ENCODE measurements at places on chromosomes 16 and 17.
A peak's percentile ranks its signal among the peaks of the same experiment; 100 is the strongest.

- DNase-seq = no peak
Measured at GRCh38 chr16:22375117-22375962, 921 bp upstream of the CDR2 start.

GRCh38 chr17:79341222-79341780, 266.7 kb downstream of the ENGASE start:
- DNase-seq = no peak

- DNase-seq = no peak
Measured at GRCh38 chr16:58307583-58308312, 12.9 kb upstream of the PRSS54 start.

GRCh38 chr16:64380751-64381150, 741.1 kb downstream of the CDH11 start:
- no peak for DNase-seq

DNA sequence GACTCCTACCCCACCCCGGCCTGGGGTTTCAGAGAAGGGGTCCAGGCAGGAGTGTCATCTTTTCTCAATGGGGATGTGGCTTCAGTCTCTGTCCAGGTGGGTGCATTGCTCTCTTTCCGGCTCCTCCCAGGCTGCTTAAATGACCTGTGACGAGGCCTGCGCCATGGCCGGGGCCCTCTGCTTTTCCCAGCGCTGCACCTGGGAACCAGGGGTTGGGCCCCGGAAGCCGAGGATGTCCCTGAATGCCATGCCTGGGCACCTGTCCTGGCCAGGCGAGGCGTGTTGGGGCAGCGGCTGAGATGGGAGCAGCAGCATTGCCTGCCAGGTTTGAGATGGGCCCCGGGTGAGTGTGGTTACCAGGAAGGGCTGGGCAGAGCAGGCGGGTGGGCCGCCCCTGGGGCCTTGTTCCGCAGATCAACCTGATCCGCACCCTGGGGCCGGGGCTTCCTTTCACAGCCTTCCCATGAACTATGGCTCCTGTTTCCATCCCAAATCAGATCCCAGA, 147.4 kb downstream of the SEC14L1 start:
- no peak for DNase-seq

DNA sequence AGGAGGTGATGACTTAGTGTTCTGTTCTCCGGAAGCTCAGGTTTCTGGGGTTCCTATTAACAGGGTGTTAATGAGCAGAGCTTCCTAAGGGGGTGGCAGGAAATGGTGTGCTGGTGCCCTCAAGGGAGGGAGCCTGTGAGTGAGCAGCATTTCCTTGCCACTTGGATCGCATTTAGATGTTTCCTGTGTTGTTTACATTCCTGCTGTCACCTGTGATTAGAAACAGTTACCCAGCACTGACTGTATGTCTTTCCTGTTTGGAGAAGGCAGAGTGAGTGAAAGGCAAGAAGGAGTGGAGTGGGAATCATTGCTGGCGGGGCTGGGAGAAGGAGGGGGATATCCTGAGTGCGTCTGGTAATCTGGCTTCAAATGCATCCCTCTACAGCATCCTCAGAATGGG, 214.6 kb downstream of the CCDC182 start:
- DNase-seq = no peak

GRCh38 chr17:13410874-13411273, 190.9 kb downstream of the HS3ST3A1 start:
- no peak for DNase-seq

DNA sequence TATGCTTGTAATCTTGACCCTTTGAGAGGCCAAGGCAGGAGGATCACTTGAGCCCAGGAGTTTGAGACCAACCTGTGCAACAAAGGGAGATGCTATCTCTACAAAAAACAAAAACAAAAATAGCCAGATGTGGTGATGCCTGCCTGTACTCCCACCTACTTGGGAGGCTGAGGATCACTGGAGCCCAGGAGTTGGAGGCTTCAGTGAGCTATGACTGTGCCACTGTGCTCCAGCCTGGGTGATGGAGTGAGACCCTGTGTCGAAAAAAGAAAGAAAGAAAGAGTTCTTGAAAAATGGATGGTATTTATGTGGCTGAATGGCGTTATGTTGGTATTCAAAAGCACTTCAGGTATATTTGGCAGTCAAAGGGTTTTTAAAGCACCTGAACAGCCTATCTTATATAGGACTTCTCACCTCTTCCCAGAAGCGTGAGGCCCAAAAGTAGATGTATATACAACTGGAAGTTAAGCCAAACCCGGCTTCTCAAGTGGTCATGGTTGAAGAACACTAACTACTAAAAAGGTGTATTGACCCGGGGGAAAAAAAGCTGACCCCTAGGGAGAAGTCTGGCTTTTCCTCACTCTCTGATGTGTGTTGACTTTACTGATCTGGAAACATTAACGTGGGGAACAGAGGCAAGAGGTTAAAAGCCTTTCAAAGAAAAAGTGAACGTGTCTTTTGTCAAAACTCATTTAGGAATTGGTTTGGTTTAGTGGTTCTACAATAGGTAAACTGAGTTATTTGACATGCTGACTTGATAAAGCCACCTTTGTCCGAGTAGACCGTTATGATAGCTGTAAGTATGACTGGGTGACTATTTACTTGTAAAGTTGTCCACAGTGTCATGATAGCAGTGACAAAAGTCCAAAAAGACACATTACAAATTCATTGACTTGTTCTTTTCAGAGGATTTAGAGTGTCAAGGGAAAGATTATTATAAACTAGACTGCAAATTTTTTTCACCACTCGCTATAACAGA, 183.4 kb downstream of the IRX3 start:
- DNase-seq = no peak

- no peak for DNase-seq
Measured at GRCh38 chr16:84537491-84538151, 33.2 kb upstream of the MEAK7 start.

DNA sequence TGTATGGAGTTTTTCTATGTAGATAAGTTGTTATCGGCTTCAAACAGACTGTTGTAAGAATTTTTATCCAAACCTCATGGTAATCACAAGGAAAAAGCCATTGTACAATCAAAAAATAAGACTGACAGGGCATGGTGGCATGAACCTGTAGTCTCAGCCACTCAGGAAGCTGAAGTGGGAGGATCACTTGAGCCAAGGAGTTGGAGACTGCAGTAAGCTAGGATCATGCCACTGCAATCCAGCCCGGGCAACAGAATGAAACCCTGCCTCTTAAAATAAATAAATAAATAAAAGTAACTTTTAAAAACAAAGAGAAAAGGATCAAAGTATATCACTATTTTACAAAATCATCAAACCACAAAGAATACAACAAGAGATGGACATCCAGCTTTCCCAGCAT, 14.4 kb downstream of the OR1A1 start:
- DNase-seq = no peak

DNA sequence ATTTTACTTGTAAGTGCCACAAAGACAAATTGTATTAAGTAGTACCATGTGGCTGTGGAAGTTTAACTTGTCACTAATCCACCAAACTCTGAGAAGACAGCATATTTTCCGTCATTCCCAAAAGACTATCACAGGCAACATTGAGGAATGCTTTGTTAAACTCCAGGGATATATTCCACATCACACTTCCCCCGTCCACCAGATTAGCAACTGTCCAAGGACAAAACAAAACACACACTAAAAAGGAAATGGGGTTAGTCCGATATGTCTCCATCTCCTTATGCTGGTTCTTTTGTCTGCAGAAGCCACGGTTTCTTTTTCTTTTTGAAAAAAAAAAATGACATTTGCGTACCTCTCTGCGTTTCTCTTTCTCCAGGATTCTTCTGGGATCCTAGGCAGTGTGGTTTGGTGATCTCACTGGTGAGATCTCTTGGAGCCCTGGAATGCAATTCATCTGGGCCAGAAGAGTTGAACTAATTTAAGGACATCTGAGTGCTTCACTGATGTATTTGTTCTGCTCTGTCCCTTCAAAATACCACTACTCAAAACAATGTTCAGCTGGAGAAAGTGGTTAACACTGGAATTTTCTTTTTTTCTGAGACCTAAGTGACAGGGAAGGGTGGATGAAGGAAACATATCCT, 40.6 kb downstream of the PRKCB start:
- DNase-seq = no peak

DNA sequence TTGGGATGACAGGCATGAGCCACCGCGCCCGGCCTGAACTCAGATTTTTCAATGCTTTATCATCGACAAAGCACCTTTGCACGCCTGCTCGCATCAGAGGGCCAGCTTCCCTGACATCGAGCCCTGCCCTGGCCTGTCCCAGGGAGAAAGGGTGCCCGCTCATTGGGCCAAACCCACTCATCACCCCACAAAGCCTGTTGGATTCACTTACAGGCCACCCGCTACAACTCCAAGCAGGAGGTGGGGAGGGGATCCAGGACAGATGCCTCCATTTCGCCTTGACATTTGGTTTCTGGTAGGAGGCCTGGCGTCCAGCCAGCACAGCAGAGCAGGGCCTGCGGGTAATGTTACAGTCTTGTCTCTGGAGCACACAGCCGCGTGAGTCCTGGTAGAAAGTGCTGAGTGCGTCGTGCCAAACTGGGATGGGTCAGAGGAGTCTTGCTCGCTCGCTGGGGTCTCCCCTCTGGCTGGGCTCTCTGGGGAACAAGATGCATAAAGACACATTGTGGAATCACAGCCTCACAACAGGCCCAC, 19.8 kb downstream of the SMTNL2 start:
- no peak for DNase-seq

- DNase-seq = no peak
Measured at GRCh38 chr17:39365242-39365641, 36.2 kb downstream of the FBXL20 start.

DNA sequence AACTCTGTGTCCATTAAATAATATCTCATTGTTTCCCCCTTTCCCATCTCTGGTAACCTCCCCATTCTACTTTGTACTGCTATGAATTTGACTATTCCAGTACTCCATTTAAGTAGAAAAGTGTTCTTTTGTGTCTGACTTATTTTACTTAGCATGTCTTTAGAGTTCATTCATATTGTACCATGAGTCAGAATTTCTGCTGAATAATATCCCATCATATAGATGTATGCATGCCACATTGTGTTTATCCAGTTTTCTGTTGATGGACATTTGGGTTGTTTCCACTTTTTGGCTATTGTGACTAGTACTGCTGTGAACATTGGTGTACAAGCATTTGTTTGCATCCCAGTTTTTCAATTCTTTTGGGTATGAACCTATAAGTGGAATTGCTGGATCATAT, 6.0 kb downstream of the PPM1D start:
- no peak for DNase-seq

DNA sequence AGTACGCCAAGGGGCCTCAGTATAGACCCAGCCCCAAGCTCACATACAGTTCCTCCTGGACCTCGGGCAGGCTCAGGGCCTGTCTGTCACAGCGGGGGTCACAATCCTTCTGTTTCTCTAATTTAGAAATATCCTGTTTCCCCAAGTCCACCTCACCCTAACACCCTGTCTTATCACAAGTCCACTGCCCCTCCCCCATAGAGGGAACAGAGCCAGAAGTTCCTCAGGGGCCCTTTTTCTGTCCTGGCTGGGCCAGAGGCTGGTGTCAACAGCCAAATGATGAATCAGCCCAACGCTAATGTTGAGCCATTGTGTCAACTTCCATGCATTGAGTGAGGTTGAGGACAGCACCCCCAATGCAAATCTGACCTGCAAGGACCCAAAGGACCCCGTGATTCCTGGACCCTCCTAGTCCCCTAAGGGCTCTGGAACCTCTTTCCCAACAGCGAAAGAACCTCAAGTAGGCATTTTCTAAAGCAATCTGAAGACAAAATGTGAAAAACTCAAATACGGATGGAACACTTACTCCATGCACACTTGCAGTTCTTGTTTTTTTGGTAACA, 58.6 kb downstream of the PECAM1 start:
- no peak for DNase-seq

DNA sequence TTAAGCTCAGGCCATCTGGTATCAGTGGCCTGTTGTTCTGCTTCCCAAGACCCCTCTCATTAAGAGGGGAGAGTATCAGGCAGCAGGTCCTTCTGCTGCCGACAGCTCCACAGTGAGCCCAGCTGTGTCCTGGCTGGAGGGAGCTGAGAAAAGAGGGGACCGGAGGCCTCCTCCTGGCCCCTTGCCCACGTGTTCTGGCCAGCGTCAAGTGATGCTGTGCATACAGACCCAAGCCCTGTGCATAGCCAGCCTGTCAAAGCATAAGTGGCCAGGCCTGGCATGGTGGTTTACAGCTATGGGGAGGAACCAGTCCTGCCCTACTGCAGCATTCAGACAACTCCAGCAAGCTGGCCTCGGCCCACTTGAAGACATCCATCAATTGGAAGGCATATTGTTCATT, 48.0 kb downstream of the ABCC6 start:
- no peak for DNase-seq

DNA sequence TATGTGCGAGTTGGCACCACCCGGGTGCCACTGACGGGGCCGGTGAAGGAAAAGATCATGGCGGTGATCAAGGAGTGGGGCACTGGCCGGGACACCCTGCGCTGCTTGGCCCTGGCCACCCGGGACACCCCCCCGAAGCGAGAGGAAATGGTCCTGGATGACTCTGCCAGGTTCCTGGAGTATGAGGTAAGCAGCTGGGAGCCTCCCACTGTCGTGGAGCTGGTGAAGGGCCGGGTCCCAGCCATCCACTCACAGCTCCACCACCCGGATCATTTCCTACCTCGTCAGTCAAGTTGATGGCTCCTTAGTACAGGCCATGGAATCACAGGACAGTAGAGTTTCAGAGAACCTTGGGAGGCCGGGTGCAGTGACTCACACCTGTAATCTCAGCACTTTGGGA, 20.0 kb downstream of the ATP2A1 start:
- no peak for DNase-seq

DNA sequence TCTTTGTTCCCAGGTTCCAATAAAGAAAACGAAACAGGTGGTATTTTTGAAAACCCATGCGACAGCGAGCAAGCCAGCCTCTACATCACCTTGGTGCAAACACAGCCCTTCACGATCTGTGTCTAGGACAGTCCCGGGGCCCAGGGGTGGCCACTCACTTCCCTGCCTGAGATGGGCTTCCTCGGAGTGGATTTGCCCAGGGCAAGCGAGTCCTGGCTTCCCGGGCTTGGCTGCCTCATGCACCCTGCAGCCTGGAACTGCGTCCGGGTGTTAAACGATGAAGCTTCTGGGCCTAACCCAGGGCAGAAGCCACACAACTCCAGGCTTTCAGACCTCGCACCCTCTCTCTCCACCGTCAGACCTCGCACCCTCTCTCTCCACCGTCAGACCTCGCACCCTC, 66.0 kb downstream of the RPH3AL start:
- no peak for DNase-seq

- no peak for DNase-seq
Measured at GRCh38 chr17:8846768-8847211, 20.7 kb downstream of the PIK3R6 start.

DNA sequence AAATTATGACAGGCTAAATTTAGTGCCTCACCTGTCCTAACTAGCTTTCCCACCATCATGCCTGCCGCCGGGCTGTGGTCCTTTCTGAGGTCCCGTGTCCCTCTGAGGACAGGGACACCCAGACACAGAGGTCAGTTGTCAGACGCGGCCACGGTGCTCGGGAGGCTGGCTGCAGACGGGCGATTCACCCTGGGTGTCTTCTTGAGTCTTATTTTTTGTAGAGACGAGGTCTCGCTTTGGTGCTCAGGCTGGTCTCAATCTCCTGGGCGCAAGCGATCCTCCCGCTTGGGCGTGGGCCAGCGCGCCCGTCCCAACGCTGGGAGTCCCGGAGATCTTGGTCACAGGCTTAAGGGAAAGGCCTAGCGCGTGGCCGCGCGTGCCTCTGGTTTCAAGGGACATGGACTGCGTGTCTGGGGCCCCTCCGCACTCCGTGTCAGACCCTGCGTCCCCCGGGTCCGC, 797 bp upstream of the RAB11FIP3 start:
- no peak for DNase-seq

- peak; percentile 55 for DNase-seq
Measured at GRCh38 chr17:2792366-2793169, 3.7 kb upstream of the RAP1GAP2 start.

All from stimulated activated CD4-positive, alpha-beta T cell treated with anti-CD3 and anti-CD28 coated beads, Interleukin-12 subunit alpha, Interleukin-12 subunit beta, amount 100 ng/mL, for 24 hours (primary cell).